RWPE1 (cell line): ENCODE measurements at places on chromosomes 2 and 18.

DNA sequence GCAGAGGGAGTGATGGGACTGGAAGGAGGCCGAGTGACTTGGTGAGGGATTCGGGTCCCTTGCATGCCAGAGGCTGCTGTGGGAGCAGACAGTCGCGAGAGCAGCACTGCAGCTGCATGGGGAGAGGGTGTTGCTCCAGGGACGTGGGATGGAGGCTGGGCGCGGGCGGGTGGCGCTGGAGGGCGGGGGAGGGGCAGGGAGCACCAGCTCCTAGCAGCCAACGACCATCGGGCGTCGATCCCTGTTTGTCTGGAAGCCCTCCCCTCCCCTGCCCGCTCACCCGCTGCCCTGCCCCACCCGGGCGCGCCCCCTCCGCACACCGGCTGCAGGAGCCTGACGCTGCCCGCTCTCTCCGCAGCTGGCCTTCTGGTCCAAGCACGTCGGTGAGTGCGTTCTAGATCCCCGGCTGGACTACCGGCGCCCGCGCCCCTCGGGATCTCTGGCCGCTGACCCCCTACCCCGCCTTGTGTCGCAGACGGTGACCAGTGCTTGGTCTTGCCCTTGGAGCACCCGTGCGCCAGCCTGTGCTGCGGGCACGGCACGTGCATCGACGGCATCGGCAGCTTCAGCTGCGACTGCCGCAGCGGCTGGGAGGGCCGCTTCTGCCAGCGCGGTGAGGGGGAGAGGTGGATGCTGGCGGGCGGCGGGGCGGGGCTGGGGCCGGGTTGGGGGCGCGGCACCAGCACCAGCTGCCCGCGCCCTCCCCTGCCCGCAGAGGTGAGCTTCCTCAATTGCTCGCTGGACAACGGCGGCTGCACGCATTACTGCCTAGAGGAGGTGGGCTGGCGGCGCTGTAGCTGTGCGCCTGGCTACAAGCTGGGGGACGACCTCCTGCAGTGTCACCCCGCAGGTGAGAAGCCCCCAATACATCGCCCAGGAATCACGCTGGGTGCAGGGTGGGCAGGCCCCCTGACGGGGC lies 4.6 kb downstream of the PROC start:
- no peak for DNase-seq

DNA sequence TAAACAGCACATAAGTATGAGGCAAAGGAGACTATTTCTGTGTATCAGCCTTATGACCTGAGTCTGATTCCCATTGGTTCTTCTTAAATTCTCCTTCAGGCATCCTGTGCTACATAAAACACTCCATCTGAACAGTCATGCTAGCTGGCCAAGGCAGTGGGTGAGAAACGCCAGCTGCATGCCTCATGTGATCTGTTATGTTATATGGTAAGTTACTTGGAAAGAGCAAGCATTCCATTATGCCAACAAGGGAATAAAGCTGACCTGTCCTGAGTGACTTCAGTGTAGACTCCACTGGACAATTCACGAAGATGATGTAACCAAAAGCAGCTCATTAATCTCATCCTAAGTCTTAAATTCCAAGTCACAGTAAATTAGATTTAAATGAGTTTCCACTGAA lies 216.5 kb upstream of the FN1 start:
- no peak for DNase-seq

DNA sequence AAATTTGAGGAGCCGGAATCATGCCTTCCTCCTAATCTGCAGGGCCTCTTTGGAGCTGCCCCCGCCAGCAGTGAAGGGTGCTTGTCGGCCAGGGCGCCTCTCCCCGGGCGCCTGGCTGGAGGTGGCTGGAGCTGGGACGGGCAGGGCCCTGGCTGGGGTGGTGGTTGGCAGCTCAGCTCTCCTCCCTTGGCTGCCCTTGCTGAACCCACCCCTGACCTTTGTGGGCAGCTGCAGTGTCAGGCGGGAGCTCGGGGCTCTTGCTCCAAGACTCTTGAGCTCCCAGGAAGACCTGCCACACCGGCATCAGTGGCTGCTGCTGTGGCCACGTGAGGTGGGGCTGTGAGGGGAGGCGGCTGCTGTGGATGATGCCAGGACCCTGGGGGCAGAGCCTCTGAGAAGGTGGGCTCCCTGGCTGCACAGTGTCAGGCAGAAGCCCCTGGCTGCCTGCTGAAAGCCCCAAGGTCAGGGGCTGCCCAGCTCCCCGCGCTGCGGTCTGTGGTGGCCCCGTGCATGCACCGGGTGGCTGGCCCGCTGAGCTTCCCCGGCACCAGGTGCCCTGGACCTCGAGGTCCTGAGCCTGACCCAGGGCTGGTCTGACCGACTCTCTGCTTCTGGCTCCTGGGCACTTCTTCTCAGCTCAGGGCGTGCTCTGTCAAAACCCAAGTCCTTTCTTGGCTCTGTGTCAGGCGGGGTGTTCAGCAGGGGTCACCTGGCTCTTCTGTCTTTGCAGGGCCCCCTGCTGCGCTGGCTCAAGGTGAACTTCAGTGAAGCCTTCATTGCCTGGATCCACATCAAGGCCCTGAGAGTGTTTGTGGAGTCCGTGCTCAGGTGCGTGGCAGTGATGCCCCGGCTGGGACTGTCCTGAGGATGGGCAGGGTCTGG lies 34.5 kb downstream of the PDIA6 start:
- no peak for DNase-seq

DNA sequence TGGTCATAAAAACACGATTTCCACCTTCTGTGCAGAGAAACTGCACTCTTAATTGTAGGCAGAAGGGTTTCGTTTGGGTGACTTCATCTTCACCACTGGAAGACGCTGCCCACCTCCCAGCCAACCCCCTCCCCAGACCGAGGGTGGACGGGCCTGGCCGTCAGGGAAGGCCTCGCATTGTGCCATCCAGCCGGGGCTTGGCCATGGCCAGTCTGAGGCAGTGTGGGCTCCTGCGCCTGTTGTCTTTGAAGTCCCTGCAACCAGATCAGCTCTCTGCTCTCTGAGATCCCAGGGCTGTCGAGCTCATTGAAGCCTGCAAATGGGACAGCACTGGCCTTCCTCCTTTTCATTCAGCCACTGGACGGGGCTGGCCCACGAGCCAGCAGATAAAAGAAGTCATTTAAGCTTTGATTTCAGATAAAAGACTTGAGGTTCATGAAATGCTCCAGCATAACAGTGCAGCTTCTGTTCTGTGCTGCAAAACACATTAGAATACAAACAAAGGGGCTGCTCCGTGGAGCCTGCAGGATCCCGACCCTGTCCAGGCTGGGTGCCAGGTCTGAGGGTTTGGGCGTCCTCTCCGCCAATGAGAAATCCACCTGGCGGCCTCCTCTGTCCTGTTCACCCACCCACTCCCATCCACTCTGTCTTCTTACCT lies 253.5 kb downstream of the LDLRAD4 start:
- no peak for DNase-seq

GRCh38 chr2:241561832-241562231 lies 3.3 kb downstream of the BOK start:
- DNase-seq = peak; percentile 70

DNA sequence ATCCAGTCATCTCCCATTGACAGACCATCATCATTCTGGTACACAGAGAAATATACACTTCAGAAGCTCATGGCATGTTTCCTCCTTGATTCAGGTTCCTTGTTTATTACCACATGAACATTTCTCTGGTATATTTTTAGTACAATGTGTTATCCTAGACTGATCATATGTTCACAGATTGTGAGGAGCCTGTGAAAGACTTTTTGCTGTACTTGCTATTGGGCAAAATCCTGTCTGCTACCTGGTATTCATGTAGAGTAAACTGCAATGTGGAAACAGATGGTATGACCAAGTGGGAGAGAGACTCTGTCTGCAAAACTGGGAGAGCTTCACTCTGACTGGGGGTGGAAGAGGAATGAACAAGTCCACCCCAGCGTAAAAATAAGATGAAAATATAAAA lies 657.2 kb downstream of the IRS1 start:
- no peak for DNase-seq

DNA sequence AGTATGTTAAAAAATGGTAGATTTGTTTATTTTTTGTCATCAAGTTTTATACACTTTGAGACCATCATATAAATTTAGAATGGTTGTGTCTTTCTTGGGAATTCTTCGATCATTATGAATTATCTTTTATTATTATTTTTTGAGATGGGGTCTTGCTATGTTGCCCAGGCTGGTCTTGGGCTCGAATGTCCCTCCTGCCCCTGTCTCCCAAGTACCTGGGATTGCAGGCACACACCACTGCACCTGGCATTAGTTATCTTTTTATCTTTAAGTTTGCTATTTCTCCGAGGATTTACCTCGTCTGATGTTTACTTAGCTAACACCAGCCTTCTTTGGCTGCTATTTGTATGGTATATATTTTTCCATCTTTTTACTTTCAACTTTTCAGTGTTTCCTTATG lies 100.0 kb downstream of the BIRC6 start:
- DNase-seq = no peak

DNA sequence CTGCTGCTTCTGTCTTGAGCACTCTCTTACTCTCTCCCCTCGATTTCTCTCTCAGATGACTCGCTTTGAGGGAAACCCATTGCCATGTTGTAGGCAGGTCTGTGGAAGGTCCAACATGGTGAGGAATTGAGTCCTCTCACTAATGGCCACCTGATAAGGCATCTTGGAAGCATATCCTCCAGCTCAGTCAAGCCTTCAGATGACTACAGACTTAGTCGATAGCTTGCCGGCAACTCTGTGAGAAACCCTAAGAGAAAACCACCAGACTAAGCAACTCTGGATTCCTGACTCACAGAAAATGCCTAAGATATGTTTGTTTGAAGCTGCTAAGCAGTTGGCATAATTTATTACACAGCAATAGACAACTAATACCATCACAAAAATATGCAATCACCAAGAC lies 51.2 kb downstream of the WDR75 start:
- no peak for DNase-seq

DNA sequence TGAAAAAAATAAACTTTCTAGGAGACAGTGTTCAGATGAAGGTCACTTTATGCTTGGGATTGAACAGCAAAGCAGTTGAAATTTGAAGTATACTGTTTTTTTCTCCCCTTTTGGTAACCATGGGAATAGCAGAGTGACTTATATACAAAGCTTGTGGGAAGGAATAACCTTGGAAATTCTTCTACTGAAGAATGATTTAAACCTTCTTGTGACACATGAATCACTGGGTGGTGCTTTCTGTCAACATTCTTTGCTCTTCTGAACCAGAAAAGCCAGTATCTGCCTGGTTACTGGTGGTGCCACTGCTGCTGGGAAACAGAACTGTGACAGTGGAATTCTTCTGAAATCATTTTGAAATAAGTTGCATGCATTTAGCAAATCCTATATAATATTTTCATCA lies 39.4 kb upstream of the RND3 start:
- peak; percentile 87 for DNase-seq

GRCh38 chr2:65881592-65881991 lies 449.2 kb upstream of the SPRED2 start:
- no peak for DNase-seq

GRCh38 chr2:84052913-84053312 lies 406.2 kb downstream of the SUCLG1 start:
- no peak for DNase-seq

GRCh38 chr2:238870261-238870660 lies 22.4 kb downstream of the TWIST2 start:
- no peak for DNase-seq

GRCh38 chr2:44310287-44310686 lies 35.0 kb downstream of the SLC3A1 start:
- no peak for DNase-seq

- no peak for DNase-seq
These were observed 620.8 kb upstream of the ACVR2A start for GRCh38 chr2:147224070-147224469.
